ENCODE measurements at places on chromosomes 4 and X. TPM values are rescaled to one million over a fixed set of nuclear protein-coding genes. Genes with fewer than 3 reads are reported as not detected.

Gene FRG2
- total RNA-seq: not detected

Gene ELOVL6
- total RNA-seq: 7.8 TPM

Gene GPRASP2
- total RNA-seq: 15.6 TPM

Gene NUDT6
- 10.4 TPM for total RNA-seq

Gene SSX1
- total RNA-seq: not detected

Gene NEXMIF
- total RNA-seq: not detected
